ENCODE measurements at places on chromosomes 5 and 9.

GRCh38 chr5:72637058-72637457 lies 129.8 kb upstream of the ZNF366 start:
- no peak for DNase-seq

DNA sequence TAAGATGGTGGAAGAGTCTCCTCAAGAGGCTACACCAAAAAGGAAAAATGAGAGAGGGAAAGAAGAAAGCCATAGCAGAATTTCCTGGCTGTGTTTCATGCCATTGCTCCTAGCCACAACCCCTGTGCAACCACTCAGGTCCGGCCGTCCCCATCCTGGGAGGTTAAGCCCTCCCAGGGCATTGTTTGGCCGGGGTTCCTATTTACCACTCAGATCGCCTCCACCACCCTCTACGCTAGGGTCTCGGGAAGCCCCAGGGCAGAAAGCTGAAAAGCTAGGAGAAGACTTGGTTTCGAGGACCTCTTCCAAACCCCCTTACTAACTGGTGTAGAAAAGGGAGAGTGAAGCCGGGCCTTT lies 715 bp downstream of the RC3H2 start:
- DNase-seq = no peak

- DNase-seq = no peak
Observed at GRCh38 chr5:1356873-1357787, 12.2 kb upstream of the CLPTM1L start.

DNA sequence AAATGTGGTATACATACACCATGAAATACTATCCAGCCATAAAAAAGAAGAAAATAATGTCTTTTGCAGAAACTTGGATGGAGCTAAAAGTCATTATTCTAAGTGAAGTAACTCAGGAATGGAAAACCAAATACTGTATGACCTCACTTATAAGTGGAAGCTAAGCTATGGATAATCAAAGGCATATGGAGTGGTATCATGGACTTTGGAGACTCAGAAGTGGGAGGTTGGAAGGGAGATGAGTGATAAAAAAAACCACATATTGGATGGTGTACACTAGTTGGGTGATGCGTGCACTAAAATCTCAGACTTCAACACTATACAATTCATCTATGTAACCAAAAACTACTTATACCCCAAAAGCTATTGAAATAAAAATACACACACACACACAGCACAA lies 24.5 kb downstream of the ADAMTS12 start:
- DNase-seq = no peak

DNA sequence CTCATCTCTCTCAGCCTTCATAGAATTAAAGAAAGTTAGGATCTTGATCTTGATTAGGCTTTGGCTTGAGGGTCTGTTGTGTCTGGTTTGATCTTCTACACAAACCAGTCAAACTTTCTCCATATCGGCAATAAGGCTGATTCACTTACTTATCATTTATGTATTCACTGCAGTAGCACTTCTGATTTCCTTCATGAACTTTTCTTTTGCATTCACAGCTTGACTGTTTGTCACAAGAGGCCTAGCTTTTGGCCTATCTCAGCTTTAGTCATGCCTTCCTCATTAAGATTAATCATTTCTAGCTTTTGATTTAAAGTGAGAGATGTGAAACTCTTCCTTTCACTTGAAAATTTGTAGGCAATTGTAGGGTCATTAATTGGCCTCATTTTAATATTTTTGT lies 62.8 kb downstream of the SH3RF2 start:
- no peak for DNase-seq

GRCh38 chr9:34377404-34377746 lies 677 bp upstream of the MYORG start:
- DNase-seq = no peak

- DNase-seq = no peak
Observed at GRCh38 chr5:148991566-148991965, 71.3 kb downstream of the SH3TC2 start.

DNA sequence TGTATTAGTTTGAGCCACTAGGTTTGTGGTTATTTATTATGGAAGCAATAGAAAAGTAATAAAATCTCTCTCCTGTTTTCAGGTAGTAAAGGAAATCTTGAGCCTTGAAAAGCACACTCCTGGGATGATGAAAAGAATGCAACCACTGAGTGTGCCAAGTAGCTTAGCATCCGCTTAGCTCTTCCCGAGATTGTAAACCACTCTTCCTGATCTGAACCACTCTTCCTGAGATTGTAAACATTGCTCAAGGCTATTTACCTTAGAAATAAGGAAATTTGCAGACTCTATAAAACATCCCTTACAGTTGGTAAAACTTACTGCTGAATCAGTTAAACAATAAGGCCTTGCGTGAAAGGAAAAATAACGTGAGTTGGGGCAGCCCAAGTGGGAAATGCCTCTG lies 17.4 kb upstream of the IL33 start:
- DNase-seq = no peak

DNA sequence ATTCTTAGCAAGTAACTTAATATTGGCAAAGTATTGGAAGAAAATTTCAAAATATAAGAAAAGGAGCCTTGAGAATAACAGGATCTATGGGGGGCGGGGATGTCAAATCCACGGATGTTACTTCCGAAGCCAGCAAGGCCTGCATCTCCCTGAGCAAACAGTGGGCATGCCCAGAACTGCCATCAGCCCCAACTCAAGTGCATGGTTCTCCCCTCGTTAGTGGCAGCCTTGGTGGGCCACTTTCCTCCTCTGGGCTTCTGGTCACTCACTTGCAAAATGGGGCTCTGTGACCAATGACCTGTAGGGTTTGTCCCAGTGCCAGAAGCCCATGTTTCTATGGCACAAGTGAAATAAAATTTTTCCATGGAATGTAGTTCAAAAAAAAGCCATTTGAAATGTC lies 27.2 kb upstream of the MED10 start:
- DNase-seq = no peak

- no peak for DNase-seq
Observed at GRCh38 chr5:96930058-96930457, 5.8 kb upstream of the LNPEP start.

DNA sequence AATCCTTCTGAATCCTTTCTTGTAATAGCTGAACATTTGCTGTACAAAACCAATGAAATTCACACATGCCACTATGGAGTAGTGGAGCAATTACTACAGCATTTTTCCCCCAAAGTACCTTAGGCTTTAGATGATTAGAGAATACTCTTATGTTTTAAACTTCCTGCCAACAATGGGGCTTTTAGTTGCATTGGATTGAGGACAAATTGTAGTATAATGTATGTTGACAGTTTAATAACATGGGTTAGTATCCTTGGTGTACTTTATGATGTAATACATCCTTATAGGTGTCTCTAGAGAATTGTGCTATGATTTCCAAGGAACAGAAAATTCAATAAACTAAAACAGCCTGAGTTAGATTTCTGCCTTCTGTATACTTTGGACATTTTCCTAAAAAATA lies 422.7 kb upstream of the GRAMD2B start:
- no peak for DNase-seq

DNA sequence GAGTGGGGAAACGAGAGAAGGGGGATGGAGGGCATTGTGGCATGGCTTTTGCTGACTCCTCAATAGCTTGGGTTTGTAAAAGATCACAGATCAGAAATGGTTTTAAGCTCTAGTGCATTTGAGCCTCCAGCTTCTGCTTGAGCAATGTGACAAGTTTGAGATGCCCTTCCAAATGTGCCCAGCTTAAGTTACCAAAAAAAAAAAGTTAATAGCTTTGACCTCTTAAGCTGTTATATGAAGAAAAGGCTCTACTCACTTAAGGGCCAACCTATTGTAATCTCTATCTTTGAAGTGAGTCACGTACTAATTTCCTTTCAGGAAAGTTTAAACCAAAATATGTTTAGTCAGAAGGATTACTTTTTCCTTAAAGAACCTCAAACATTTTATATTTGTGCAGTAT lies 428.8 kb upstream of the ACTBL2 start:
- DNase-seq = no peak

DNA sequence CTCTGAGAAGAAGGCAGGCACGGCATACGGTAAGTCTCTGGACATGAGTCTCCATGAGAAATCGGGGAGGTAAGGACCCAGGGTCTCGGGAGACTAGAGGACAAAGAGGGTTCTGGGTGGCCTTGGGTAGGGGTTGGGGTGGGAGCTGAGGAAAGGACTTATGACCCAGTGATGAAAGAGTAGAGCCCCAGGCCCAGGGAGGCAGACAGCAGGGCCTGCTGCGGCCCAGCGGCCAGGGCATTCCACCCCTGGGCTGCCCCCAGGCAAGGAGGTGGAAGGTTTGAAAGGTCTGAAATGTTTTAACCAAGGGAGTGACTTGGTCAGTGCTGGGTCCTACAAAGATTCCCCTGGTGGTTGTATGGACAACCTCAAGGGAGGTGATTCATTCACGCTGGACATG lies 89.1 kb downstream of the CRB2 start:
- no peak for DNase-seq

- no peak for DNase-seq
Observed at GRCh38 chr5:97193355-97193688, 10.3 kb upstream of the RIOK2 start.

- DNase-seq = no peak
Observed at GRCh38 chr5:141656396-141656795, 5.2 kb upstream of the FCHSD1 start.

GRCh38 chr5:32960340-32961058 lies 249.4 kb downstream of the NPR3 start:
- DNase-seq = no peak

DNA sequence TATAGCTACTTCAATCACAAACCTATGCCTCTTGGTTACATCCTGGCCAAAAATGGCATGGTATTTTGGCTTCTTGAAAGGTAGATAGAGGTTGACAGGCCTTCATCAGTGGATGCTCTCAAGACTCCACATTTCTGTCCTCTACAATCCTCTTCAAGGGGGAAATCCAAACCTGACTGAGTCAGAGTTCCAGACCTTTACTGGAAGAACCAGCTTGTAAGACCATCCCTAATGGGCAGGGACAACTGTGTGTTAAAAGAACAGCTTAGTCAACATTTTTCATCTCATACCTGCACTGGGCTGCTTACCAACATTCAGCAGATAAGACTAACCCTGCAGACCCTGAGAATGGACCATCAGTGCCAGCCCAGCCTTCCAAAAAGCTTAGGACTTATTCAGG lies 155.7 kb downstream of the CDK5RAP2 start:
- no peak for DNase-seq

- DNase-seq = no peak
Observed at GRCh38 chr5:126056352-126056751, 366.9 kb upstream of the GRAMD2B start.

DNA sequence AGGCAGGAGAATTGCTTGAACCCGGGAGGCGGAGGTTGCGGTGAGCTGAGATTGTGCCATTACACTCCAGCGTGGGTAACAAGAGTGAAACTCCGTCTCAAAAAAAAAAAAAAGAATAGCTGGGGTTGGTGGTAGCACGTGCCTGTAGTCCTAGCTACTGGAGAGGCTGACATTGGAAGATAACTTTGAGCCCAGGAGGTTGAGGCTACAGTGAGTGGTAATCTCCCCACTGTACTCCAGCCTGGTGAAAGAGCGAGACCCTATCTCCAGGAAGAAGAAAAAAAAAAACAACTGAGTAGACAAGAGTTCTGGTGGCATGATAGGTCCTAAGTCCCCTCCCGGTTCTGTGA lies 26.3 kb downstream of the GOLGA2 start:
- DNase-seq = no peak

GRCh38 chr5:74095871-74096270 lies 469.9 kb downstream of the ARHGEF28 start:
- no peak for DNase-seq

DNA sequence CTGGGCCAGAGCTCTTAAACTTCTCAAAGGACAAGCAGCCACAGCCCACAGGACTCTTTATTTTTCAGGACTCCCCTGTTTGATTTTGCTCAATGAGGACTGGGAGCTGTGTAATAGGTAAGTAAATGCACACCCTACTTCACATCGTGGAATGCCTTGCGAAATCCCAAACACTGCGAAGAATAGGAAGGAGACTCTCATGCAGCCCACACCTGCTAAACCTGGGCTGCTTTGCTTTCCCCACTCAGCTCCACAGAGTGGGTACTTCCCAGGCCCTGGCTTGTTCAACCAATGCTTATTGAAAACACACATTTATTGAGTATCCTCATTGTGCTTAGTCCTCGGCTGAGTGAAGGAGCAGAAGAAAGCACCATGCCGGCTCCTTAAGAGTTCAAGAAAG lies 103.3 kb upstream of the FSTL4 start:
- DNase-seq = no peak

DNA sequence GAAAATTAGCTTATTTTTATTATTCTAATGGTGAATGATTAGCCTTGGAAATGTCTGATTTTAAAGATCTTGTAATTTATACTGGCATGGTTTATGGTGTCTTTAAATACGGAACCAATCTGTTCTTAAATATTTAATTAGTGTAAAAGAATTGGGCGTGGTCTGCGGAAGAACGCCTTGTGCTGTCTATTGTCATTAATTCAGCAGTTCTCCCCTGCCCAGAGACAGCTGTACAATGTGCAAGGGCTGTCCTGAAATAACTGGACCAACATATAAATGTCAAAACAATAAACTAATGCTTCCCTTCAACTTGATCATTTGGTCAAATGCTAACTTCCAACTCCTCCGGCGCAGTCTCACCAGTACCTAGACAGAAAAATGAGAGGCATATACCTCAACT lies 124.3 kb downstream of the CCDC192 start:
- DNase-seq = no peak

DNA sequence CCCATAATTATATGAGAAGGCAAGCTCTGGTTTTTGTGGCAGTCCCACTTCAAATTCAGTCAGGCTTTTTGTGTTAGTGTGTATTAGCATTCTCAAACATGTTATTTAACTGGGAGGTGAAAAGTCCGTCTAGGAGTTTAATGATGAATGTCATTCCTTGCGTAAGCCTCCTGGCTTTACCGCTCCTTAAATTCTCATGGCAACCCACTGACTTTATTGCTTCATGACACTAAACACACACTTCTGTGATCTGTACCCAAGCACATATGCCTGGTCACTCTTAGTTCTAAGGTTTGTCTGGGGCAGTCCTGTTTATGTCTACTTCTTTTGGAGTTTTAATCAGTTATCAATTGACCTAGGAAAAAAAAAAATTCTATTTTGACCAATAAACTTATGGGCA lies 677.9 kb upstream of the DMAC1 start:
- no peak for DNase-seq

DNA sequence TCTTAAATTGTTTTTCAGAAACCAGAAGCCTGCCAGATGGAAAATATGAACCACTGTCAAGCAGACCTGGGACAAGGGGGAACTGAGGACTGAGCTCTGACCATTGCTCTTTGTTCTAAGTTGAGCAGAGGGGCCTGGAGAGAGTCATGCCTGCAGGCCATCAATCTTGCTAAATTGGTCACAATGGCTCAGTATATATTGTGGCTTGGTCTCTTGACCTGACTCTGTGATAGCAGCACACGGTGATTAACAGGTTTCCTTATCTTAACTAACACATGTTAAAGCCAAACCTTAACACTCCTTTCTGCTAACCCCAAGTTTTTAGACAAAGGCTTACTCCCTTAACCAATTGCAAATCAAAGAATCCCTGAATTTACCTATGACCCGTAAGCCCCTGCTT lies 1281.2 kb upstream of the NUDT12 start:
- no peak for DNase-seq
